GM12864 (cell line): ENCODE measurements at places on chromosomes 4 and X.

DNA sequence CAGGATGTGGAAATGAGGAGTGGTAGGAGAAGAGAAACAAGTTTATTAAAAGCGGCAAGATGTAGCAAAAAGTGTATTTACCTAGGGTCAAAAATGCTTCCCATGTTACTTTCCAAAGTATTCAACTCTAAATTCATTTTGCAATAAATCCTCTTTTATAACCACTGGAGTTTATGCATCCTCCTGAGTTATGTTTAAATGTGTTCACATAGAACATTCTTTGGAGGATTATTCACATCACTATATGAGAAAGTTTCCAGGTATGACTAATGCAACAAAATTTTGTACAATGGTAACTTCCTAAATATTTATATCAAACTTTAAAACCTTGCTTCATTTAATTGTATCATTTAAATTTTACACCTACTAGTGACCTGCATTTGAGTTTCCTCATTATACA, 870.6 kb upstream of the SLIT2 start:
- DNase-seq = no peak

- DNase-seq = no peak
Measured at GRCh38 chr4:77636902-77637301, 31.3 kb downstream of the CXCL13 start.

- DNase-seq = no peak
Measured at GRCh38 chrX:129938081-129938480, 32.1 kb downstream of the UTP14A start.

DNA sequence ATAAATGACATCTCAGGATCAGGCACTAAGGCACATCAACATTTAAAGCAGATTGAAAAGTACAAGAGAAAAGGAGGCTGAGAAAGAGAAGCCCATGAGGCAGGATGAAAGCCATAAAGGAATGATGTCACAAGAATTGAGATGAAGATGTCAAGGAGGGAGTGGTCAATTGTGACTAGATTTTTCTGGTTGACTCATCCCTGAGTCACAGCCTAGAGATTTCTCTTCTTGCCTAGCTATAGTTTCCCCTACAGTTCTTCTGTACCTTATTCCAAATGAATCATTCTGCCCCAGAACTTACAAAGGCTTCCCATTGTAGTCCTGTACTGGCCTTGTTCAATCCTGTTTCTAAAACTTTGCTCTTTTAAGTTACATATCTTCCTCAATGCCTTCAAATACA, 3.4 kb upstream of the USP53 start:
- DNase-seq = no peak

DNA sequence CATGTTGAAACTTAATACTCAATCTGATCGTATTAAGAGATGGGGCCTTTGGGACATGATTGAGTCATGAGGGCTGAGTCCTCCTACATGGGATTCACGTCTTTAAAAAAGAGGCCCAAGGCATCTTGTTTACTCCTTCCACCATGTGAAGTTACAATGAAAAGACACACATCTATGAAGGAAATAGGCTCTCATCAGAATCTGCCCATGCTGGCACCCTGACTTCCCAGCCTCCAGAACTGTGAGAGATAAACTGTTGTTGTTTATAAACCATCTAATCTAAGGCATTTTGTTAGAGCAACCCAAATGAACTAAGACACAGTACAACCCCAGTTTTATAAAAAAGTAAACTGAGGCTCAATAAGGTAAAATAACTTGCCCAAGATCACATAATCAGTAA, 32.3 kb downstream of the PPP3CA start:
- no peak for DNase-seq

DNA sequence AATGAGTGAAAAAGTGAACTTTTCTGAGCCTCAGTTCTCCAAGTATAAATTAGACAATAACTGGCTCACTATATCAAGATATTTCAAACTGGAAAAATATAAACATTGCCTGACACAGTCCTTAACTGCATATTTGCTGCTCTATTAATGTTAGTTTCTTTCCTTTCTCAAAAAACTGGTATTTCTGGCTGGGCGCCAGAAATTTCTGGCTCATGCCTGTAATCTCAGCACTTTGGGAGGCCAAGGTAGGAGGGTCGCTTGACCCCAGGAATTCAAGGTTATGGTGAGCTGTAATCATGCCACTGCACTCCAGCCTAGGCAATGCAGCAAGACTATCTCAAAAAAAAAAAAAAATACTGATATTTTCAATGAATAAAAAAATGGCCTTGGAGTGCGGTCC, 227.0 kb downstream of the MAGEB17 start:
- no peak for DNase-seq

GRCh38 chrX:109392895-109393294, 89.0 kb downstream of the GUCY2F start:
- DNase-seq = no peak

- DNase-seq = no peak
Measured at GRCh38 chr4:12221031-12221430, 792.3 kb upstream of the HS3ST1 start.

GRCh38 chrX:153669901-153670731, 3.5 kb downstream of the PNCK start:
- DNase-seq = no peak

- no peak for DNase-seq
Measured at GRCh38 chrX:129754056-129755024, 15.6 kb downstream of the XPNPEP2 start.

DNA sequence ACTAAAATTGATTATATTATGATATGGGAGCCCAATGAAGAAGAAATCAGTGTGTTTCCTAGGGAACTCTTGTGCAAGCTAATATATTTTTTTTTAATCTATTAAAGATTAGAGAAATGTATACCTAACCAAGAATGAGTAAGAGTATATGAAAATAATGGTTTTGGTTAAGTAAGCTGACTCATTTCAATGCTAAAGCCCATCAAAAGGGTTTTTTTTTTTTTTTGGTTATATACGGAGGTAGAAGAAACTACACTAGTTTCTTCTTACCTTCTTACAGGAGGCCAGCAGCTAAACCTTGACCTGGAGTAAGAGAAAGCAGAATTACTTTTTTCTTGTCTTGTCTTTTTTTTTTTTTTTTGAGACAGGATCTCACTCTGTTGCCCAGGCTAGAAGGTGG, 27.5 kb downstream of the RUFY3 start:
- peak; percentile 18 for DNase-seq

- DNase-seq = no peak
Measured at GRCh38 chr4:721261-722168, 15.9 kb downstream of the PCGF3 start.
